ENCODE measurements at places on chromosomes 5 and 9.

GRCh38 chr5:150485693-150486401, 22.1 kb upstream of the NDST1 start:
- peak; percentile 49 for DNase-seq

GRCh38 chr5:117568622-117569021, 994.0 kb upstream of the SEMA6A start:
- DNase-seq: no peak

- no peak for DNase-seq
Observed at GRCh38 chr5:113524927-113525326, 11.4 kb downstream of the YTHDC2 start.

DNA sequence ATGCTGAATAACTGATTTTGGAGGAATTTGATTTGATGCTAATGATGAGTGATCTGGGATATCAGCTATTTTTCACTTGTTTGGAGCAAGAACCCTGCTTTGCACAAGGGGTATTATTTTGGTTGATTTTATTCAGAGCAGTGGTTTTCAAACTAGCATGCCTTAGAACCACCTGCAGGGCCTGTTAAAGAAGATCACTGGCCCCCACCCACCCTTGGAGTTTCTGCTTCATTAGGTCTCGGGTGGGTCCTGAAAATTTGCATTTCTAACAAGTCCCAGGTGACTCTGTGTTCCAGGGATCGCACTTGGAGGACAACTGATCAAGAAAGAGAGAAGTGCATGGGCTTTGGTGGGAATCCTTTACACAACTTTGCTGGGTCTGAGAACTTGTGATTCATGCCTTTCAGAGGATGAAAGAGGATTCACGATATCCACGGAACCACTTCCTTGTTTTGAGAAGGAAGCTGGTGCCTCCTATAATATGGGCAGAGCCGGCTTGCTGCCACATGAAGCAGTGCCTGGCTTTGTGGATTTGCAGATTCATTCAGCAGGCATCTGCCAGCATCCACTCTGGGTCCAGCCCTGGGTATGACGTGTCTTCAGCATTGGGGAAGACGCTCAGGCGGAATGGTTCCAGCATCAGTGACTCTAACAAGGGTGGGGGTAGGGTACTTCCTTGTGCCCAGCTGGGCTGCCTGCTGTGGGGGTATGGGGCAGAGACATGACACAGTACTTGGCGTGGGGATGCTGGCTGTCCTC, 106.6 kb upstream of the PITX1 start:
- DNase-seq: no peak

- DNase-seq: no peak
Observed at GRCh38 chr9:87223392-87224246, 274.0 kb upstream of the DAPK1 start.

DNA sequence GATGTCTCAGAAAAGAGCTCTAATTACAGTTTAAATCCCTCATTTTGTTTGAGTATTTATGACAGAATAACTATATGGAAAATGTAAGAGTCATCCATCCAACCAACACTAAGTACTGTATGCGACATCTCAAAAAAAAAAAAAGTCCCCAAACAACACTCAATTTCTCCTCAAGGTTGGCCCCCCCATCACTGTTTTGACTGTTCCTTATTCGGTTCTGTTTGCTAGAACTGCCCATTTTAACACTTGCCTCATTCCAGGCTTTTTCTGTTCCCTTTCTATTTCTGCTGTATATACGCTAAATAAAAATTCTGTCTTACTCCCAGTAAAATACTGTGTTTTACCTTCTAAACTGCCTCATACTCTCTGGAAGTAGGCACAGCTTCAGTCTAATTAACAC, 25.2 kb downstream of the GLDC start:
- no peak for DNase-seq

GRCh38 chr9:92706218-92706940, 36.4 kb upstream of the IPPK start:
- peak; percentile 63 for DNase-seq

- no peak for DNase-seq
Observed at GRCh38 chr5:10768328-10768899, 7.4 kb upstream of the DAP start.

GRCh38 chr5:143156572-143156971, 246.9 kb downstream of the NR3C1 start:
- DNase-seq: no peak

DNA sequence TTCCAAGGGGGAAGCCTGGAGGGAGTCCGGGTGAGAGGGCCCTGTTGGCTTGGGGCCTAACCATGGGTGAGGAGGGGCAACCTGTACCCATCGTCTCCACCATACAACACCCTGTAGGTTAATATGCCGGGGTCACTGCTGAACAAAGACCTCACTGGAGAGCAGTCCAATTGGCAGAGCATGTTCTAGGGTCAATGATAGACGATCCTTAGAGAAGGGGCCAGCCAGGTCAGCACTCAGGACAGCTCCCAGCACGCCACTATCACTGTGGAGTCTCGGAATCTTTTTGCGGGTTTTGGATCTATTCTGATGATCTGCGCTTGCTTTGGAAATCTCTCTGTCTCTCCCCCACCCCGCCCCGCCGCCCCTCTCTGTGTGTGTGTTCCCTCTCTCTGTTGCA, 218.4 kb upstream of the MVB12B start:
- no peak for DNase-seq

- DNase-seq: no peak
Observed at GRCh38 chr9:112351184-112351583, 17.8 kb upstream of the PTBP3 start.

- no peak for DNase-seq
Observed at GRCh38 chr5:68435611-68436010, 220.1 kb downstream of the PIK3R1 start.

- DNase-seq: no peak
Observed at GRCh38 chr5:38143384-38143783, 115.0 kb upstream of the EGFLAM start.

DNA sequence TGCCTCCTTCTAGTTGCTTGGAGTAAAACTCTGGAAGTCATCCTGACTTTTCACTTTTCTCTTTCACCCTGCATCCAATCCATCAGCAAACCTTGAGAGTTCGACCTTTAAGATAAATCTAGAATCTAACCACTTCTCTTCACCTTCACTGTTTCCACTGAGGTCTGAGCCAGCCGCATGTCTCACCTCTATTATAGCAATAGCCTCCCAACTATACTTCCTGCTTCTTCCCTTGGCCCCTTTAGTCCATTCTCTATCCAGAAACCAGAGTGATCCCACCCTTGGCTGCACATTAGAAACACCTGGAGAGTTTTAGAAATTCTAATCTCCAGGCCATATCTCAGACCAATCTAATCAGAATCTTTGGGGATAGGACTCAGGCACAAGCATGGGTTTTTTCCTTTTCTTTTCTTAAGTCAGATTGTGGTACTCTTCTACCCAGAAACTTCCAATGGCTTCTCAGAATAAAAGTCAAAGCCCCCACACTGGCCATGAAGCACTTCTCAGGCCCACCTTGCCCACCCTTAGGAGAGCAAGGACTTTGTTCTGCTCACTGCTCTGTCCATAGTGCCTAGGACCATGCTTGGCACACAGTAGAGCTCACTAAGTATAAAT, 33.1 kb downstream of the MFAP3 start:
- no peak for DNase-seq

- peak; percentile 89 for DNase-seq
Observed at GRCh38 chr9:92716557-92716956, 46.6 kb upstream of the IPPK start.

DNA sequence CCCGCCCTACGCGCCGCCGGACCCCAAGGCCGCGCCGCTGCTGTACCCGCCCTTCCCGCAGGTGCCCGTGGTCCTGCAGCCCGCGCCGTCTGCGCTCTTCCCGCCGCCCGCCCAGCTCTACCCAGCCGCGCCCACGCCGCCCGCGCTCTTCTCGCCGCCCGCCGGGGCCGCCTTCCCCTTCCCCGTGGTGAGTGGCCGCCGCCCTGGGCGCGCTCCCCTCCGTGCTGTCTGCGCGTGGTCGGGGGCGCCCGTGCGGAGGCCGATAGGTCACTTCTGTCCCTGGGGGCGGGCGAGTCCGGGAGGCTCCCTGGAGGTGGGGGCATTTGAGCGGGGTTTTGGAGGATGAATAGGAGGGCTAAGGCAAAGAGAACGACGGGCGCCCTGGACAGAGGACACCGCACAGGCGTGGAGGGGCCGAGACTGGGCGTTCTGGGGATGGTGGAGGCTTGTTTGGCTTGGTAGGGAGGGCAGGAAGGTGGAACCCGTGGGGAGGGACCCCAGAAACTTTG, 9.6 kb downstream of the PRRT1B start:
- no peak for DNase-seq
